ENCODE measurements at places on chromosomes 2 and 18. TPM values are rescaled to one million over a fixed set of nuclear protein-coding genes. Genes with fewer than 3 reads are reported as not detected.

The LYPD6B gene
- 12.3 TPM for total RNA-seq

The UGT1A5 gene
- total RNA-seq: not detected

The MOGAT1 gene
- total RNA-seq: 2.5 TPM

The KCNJ3 gene
- total RNA-seq: 3.2 TPM

The FBXO15 gene
- 1.5 TPM for total RNA-seq

The CBLN2 gene
- 2.0 TPM for total RNA-seq

The FOXI3 gene
- 3.7 TPM for total RNA-seq

The SLC8A1 gene
- 35.5 TPM for total RNA-seq

The FAM228A gene
- 0.69 TPM for total RNA-seq

The ALS2 gene
- 22.9 TPM for total RNA-seq

The NETO1 gene
- 0.10 TPM for total RNA-seq

The PXDN gene
- total RNA-seq: 109 TPM

GRCh38 chr2:20349513-20349921 lies 1.1 kb downstream of the PUM2 start:
- DNase-seq: no peak

DNA sequence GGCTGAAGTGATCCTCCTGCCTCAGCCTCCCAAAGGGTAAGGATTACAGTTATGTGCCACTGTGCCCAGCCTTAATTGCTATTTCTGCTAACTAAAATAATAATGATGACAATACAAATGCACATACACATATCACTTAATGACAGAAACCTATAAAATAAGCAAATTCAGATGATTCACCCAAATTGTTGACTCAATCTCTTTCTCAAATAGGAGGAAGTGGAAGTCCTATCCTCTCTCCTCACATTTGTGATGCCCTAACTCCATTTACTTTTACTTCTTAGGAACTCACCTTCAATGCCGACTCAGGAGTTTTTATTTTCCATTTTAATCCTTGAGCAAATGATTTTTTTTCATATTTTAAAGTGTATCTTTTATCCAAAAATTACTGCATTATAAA lies 24.5 kb upstream of the RAPH1 start:
- no peak for DNase-seq

DNA sequence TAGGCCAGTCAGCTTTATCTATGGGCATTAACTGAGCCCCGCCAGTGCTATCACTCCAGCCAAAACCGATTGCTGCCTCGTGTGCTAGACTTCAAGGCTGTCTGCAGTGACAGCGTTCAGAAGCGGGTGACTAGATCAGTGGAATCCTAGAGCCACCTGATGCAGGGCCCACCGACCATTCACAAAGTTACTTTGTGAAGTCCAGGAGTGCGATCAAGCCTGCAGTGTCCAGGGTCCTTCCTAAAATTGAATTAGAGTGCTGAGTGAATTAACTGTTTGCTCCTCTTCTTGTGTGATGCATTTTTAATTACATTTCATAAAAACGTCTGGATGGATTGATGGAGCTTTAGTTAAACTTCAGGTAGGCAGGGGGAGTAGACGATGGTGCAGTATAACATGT lies 13.9 kb downstream of the PCARE start:
- no peak for DNase-seq

DNA sequence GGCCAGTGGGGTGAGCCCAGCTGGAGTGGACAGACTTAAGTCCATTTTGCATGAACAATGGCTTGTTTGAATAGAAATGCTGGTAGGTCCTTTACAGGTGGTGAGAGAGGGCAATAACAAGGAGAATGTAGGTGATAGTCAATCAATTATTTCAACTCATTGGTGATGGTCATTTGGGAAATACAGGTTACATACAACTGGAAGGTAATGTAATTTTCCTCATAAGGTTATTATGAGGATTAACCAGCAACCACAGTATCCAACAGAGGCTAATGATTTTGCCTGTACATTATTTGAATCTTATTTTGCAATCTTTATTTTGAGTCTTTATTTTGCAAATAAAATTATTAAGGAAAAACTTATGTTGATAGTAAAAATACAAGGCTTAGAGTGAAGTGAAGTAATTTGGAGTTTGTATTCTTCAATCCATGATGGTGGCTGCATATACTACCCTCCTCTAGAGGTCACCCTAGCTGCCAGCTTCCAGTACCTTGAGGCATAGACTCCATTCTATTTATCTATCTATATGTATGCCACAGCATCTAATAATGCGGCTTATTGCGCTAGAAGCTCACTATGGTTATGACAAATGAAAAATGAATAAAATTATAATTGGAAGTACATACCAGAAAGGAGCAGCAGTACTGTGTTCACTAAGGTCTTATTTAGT lies 20.5 kb upstream of the HNMT start:
- no peak for DNase-seq

GRCh38 chr18:500632-501405 lies at the start of gene COLEC12:
Gene COLEC12, minus strand, starts transcription at chr18:500701. Its CDS starts 187 bp downstream, at chr18:500514.
- no peak for DNase-seq

GRCh38 chr2:174713686-174714085 lies 50.6 kb downstream of the CHRNA1 start:
- DNase-seq: no peak

- DNase-seq: no peak
Observed at GRCh38 chr2:221999717-222000116, 299.1 kb downstream of the PAX3 start.

DNA sequence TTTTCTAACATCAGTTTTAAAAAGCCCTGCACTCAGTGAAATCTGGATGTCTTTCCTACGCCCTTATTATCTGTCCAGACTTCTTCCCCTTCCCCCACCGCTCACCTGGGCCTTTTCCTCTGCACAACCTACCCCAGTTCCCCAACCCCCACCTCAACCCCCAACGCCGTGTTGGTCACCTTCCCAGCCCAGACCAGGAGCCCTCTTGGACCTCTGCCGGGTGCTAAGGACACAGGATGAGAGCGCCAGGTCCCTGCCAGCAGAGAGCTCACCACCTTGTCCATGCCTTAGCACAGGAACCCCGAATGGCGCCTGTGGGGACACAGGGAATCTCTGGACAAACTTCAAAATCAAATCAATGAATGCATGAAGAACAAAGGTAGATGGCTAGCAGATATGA lies 966 bp upstream of the RBM43 start:
- DNase-seq: no peak

DNA sequence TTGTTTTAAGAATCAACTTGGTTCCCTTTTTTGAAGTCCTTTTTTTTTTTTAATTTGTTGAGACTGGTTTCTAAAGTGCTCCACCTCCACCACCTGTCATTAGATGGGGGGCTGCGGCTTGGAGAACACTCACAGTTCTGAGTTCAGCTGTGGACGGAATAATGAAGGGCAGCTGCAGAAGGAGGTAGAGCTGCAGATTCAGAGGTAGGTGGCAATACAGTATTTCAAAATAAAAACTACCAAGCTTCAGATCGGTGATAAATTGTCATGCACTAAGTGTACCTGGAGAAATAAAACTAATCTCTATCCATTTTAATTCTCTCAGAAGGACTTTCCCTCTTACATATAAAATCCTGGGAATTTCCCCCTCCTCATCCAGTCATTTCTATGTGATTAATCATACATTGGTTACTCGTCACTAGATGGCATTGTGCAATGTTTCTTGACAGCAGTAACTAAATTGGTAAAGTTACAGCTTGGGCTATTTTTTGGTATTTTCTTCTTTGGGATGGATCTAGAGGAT lies 81.1 kb upstream of the SLC39A10 start:
- peak; percentile 58 for DNase-seq

- no peak for DNase-seq
Observed at GRCh38 chr2:241260911-241261310, 54.6 kb downstream of the HDLBP start.

DNA sequence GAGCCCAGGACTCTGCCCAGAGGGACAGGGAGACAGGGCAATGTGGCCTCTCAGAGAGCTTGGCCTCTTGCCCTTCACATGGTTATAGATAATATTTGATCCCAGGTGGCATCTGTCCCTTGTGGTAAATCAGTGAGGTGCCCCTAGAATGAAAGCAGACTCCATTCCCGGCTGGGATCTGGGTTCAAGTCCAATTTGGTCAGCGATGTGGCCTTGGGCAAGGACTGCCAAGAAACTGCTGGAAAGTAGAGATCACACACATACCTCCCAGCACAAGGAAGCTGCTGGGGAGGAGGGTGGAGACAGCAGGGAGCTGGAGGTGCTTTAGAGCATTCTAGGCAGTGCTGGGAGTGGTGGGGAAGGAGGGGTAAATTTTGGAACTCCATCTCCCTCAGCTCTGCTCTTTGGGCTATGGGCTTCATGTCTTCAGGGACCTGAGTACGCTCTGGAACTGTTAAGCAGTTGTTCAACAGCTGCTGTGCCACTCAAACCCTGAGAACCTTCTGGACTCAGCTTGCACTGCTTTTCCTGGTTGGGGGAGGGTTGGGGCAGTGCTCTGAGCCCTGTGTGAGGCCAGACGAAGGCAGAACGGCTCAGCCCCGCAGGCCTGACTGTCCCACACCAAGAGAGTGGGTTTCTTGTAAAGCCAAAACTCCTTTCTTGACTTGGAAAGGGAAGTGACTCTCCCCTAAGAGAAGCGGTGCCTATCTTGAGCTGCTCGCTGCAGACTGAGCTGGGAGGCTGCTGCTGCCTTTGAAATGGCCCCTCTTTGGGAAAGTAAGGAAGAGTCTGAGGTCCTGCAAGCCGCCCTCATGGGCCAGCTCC lies 23.0 kb downstream of the INPP5D start:
- DNase-seq: no peak

DNA sequence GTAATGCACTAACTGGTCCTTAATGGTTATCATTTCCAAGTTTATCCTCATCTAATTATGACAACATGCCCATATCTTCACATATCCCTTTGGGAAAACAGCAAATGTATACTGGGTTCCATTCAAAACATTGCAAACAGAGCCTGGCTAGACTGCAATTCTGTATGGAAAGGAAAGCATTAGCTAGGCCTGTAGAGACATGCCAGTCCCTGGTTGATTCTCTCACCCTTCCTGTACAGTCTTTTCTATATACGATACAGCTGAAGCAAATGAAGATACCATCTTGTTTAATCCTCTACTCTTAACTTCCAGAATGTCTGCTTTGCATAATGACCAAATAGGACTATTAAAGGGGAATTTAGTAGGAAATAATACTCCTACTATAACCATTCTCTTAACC lies 294.4 kb upstream of the MC4R start:
- DNase-seq: no peak

DNA sequence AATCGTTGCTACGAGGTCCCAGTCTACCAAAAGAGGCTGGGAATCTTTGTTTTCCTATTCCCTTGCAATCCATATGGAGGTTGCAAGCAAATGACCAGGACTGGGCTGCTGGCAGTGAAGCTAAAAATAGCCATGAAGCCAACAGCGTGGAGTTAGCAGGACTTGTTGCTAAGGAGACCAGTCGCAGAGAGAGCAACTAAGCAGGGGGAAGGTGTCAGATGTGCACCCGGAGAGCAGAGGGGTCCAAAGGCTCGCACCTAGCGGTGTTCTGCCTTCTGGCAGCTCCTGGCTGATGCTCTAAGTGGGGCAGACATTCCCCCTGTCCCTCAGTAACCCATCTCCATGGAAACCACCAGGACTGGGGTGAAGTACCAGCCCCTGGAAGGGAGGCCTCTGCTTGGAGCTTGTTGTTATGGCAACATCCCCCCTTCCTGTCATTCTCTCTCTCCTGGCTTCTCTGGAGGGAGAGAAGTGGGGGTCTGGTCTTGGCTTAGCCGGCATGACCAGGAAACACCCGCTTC lies 84.6 kb downstream of the DNMT3A start:
- DNase-seq: peak; percentile 20

- no peak for DNase-seq
Observed at GRCh38 chr2:196742685-196743084, 56.8 kb downstream of the GTF3C3 start.

DNA sequence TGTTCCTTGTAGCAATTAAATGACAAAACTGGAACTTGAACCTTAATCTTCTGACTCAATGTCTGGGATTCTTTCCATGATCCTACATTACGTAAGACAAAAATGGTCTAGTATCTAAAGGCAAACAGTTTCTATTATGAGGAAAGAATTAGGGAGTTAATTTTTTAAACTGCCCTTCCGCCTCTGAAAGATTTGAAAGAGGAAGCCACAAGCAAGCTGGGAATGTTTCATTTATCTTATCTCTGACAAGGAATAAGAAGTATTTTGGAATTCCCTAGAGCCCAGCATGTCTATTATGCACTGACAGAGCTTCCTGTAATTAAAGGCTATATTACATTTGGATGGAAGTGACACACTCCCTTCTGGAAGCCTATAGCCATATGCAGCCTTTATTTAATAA lies 558.8 kb upstream of the CDH2 start:
- no peak for DNase-seq

- no peak for DNase-seq
Observed at GRCh38 chr2:205800224-205800623, 117.9 kb downstream of the NRP2 start.

GRCh38 chr2:38523728-38524437 lies 78.8 kb downstream of the HNRNPLL start:
- DNase-seq: no peak

GRCh38 chr2:209460151-209460761 lies 36.4 kb downstream of the MAP2 start:
- no peak for DNase-seq

DNA sequence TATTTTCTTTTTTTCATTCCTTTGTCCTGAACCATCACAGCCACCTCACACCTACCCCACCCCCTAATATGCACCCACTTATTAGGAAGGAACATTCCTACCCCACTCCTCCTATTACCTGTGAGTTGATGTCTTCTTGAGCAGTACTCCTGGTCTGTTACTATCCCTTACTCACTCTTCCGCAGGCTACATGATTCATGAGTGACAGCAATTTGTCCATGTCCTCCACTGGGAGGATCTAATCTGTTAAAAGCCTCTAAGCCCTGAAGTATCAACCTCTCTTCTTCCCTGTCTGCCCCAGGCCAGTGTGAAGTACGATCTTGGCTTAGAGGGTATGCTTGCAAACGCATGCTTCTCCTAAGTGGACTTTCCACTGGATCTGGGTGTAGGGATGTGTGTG lies 75.6 kb upstream of the RFX8 start:
- DNase-seq: no peak

GRCh38 chr2:43484323-43484930 lies 111.4 kb downstream of the THADA start:
- peak; percentile 73 for DNase-seq

DNA sequence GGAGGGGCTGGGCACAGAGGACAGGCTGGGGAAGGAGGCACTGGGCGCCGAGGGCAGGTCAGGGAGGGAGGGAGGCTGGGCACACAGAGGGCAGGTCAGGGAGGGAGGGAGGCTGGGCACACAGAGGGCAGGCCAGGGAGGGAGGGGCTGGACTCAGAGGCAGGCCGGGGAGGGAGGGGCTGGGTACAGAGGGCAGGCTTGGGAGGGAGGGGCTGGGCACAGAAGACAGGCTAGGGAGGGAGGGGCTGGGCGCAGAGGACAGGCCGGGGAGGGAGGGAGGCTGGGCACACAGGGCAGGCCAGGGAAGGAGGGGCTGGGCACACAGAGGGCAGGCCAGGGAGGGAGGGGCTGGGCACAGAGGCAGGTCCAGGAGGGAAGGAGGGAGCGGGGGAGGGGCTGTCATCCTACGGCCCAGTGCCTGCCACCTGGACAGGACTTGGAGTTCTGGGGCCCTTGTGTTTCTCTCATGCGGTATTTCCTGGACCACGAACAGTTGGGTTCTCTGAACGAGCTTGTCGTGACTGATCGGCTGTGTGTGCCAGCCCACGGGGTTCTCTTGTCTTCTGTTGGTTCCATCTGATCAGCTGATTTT lies 46.7 kb upstream of the KCNG2 start:
- no peak for DNase-seq

Data from skin of body (tissue), 3 donors.